ENCODE measurements at places on chromosomes 4 and X.
A peak's percentile ranks its signal among the peaks of the same experiment; 100 is the strongest.

DNA sequence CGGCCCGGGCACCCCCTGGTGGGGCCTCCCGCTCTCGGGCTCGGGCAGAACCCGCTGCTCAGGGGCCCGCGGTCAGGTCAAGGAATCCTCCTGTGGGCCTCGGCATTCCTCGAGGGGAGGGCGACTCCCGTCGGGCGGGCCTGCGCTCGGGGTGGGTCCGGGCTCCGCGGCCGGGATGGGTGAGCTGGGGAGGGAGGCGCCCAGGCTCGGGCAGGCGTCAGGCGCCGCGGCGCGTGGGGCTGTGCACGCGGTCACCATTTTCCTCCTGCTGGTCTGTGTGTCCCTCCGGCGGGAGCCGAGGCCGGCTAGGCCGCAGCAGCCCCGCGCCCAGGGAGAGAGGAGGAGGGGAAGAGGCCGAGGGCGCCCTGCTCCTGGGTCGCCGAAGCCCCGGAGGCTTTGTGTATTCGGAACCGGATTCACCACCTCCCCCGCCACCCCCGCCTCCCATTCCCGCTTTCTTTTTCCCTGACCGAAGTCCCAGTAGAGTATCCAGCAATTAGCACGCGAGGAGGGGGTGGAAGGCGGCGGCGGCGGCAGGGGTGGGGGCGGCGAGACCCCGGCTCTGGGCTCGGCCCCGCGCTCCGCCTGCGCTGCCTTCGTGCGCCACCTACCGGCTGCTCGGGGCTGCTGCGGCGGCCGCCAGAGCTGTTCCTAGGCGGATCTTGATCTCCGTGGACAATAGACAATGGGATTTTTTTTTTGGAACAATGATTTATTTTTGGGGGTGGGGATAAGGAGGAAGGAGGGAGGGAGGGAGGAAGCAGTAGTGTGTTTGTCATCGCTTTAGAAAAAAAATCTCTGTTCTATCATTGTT is 99.0 kb upstream of the MAML3 start:
- peak; percentile 79 for DNase-seq

- DNase-seq = no peak
Measured at GRCh38 chr4:142406499-142406835, 439.6 kb downstream of the INPP4B start.

DNA sequence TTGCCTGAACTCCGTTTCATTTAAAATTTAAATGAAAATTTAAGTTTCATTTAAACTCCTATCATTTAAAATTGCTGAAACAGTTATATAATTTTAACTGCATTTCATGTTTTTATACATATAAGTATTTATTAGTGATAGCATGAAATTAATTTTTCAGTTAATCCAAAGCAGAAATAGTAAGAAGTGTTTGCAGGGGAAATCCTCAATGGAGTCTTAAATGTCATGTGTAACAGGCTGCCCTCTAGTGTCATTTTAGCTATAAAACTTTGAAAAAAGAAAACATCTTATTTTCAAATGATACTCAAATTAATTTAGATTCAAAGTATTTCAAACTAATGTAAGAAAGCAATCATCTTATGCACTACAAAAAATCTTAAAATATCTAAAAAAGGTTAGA is 27.2 kb downstream of the TAPT1 start:
- DNase-seq = peak; percentile 67

DNA sequence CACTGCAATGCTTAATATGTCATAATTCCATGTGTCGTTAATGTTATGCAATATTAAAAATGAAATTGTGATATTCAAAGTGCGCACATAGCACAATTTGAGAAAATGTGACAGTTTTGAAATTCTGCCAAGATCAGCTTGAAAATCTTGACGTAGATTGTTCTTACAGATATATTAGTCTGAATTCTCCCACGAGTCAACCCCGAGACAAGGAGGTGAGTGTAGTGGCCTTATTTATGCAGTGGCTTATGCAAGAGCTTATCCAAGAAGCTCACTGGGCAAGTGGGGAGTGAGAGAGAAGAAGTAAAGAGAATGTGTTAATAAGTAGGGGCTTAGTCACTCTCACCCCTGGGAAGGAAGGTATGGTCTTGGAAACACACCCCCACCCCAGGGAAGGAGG is 286.1 kb upstream of the STS start:
- no peak for DNase-seq

- DNase-seq = no peak
Measured at GRCh38 chrX:42495139-42495538, 282.8 kb downstream of the PPP1R2C start.

- no peak for DNase-seq
Measured at GRCh38 chrX:147850875-147851274, 60.8 kb upstream of the FMR1 start.

GRCh38 chr4:69881173-69881773 is 21.3 kb upstream of the SULT1E1 start:
- DNase-seq = no peak

DNA sequence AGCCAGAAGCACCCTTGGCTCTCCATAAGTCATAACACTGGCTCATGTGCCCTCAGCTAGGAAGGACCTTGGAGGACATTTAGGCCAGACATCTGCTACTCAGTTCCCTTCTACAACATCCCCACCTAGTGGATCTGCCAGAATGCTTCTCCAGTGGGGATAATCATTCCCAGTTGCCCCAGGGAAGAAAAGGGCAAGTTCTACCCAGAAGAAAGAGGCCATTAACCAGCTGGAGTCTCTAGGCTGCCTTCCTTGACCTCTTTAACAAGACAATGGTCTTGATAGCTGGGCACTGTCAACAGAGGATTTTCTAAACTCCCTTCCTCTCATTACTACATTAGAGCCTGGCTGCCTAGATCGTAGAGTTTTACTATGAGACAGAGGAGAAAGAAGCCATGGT is 42.0 kb downstream of the LGI2 start:
- DNase-seq = no peak

DNA sequence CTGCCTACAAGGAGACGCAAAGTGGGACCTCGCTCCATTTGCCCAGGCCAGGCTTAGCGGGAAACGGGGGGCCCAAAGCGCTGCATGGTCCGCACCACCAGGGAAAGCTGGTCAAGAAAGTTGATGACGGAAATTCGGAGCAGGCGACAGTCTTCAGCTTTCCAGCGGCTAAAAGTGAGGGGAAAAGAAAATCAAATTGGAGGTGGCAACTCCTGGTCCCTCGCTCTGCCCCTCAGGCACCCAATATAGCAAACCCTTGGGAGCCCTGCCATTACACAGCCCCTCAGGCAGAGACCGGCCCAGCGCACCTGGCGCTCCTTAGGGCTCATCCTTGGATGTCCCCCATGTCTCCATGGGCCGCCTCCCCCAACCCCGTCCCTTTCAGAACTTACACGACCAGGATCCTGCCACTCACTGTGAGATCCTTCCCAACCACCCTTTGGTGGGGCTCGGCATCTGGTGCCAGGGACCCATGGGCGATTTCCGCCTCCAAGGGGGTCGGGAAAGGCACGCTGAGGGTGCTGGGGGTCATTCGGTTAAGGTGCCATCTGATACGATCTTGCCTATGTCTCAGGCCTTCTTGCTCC is 1.1 kb downstream of the LAGE3 start:
- DNase-seq = no peak

- no peak for DNase-seq
Measured at GRCh38 chrX:109672239-109672638, 47.3 kb upstream of the KCNE5 start.

- DNase-seq = peak; percentile 62
Measured at GRCh38 chr4:122758033-122758432, 25.5 kb downstream of the BBS12 start.

DNA sequence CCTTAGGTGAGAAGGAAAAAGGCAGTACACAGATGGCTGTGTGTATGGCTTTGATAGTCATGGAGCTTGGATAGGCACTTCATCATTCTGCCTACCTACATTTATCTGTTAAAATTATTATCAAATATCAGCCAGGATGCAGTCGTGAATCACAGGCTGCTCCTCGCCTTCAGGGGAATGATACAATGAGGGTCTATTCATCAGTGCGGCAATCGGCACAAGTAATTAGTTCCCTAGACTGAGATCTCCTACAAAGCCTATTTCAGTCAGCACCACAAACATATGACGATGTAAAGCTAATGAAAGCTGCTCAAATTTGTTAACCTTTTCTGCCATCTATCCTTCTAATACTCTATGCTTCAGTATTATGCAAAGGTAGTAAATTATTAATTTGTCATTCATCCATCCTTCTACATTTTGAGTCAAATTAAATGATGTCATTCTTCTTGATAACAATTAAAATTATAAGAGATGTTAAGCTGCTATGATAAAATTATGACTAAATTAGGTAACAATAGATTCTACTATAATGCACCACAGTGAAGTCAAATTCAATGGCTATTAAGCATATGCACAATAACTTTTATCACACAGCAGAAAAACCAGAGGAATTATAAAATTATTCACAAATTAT is 19.0 kb downstream of the MAB21L2 start:
- no peak for DNase-seq

DNA sequence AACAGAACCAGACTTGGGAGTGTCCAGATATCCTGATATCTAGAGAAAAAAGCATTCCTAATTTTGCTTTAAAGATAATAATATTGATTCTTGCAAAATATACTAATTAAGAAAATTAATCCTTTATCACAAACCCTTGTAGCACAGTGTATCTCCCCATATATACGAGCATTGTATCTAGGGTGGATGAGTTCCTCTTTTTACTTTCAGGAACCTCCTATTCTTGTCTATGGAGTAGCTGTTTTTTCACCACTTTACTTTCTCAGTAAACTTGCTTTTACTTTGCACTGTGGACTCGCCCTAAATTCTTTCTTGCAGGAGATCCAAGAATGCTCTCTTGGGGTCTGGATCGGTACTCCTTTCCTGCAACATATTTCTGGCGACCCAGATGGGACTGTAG is 103.9 kb downstream of the GLUD2 start:
- no peak for DNase-seq

DNA sequence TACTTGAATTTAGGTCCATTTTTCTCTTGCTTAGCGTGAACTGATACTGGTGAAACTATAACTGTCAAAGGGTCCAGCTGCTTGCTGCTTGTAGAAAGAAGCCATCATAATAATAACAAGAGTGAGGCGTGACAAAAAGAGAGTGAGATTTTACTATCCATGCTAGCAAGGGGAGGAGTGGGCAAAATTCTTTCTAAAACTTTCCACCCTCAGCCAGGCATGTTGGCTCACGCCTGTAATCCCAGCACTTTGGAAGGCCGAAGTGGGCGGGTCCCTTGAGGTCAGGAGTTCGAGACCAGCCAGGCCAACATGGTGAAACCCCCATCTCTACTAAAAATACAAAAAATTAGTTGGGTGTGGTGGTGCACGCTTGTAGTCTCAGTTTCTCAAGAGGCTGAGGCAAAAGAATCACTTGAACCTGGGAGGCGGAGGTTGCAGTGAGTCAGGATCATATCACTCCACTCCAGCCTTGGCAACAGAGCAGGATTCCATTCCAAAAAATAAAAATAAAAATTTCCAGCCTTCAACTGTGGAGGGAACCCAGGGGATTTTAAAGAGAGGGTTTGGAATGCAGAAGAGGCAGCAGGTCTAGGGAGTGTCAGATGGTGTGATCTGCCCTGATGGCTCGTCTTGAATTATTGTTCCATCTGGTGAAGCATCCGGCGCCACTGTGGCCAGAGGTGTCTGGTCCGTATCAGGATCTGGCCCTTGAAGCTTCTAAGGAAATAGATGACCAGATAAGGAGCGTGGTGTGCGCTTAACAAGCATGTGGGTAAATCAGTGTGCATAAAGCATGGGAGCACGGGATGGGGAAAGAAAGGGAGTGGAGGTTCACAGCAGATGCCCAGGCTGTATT is 51.8 kb downstream of the LRP2BP start:
- DNase-seq = no peak

DNA sequence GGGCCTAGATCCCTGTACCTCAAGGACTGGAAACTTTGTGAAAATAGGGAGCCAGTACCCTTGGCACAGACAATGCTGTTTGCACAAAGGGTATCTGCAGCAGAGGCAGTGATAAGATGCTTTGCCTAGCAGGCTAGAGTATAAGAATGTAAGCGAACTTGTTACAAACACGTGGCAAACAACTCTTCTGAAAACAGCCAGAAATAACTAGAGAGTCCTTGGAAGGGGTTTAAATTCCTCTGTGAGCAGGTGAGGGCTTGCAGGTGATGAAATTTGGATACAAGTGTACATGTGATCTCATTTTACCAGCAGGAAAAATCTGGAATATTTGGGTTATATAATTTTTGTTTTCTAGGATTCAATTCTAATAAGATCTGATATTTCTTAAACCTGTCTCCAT is 18.6 kb upstream of the ACSL4 start:
- DNase-seq = no peak

Data from hippocampal formation (tissue), 2 donors.